ENCODE measurements at places on chromosomes 3 and 15.
A peak's percentile ranks its signal among the peaks of the same experiment; 100 is the strongest.

DNA sequence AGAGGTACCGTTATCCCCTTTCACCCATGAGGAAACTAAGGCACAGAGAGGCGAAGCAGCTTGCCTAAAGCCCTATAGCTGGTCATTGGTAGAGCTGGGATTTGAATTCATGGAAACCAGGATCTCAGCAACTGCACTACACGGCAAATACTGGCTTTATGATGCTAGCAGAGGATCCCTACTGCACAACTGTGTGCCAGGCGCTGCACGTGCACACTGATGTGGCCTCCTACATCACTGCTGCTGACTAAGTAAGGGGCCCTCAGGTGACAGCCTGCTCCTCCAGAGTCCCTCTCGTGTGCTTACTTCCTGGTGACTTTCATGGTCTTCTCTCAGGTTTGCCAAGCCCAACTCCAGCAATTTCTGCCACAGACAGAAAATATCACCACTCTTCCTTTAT, 3.4 kb upstream of the POLG start:
- DNase-seq, result no peak

DNA sequence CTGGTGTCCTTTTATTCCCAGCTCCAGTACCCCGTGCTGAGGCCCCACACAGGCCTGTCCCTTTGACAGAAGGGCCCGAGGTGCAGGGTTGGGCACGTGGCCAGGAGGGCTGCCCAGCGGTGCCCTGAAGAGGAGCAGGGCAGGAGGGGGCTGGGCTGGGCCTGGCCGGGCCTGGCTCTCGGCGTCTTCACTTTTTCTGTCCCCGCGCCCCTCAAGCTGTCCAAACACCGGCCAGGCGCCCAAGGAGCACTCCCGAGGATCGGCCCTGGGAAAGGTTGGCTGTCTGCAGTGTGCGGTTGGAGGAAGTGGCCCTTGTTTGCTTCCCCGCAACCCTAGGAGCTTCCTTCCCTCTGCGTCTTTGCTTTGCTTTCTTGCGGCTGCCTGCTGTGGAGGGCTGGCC, 84.1 kb downstream of the WNT7A start:
- no peak for DNase-seq

GRCh38 chr3:184176377-184177330, 2.0 kb downstream of the AP2M1 start:
- peak; percentile 69 for DNase-seq

GRCh38 chr3:87771337-87772192, 287.2 kb downstream of the CGGBP1 start:
- no peak for DNase-seq

DNA sequence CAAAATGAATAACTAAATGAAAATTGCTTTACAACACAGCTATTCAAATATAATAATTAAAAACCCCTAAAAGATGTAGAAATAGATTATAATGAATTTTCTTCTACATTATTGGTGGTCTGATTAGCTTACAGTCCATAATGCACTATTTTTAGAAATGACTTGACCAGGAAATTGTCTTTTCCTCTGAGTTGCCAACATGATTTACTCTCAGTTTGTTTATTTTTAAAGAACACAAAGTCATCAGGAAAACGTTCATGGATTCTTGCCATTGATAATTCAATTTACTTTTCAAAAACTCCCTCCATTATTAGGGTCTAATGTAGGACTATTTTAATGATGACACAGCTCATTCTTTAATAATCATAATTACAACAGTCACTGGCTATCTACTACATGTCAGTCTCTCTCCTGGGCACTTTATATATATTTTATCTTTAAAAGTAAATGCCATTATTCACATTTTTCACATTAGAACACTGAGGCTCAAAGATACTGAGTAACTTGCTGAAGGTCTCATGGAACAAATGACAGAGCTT, 1.1 kb downstream of the TM4SF18 start:
- no peak for DNase-seq

GRCh38 chr15:99322643-99323405, 71.5 kb downstream of the LRRC28 start:
- DNase-seq, result no peak

GRCh38 chr3:98823791-98824190, 60.7 kb downstream of the ST3GAL6 start:
- no peak for DNase-seq

GRCh38 chr3:140717921-140718320, 40.1 kb downstream of the TRIM42 start:
- DNase-seq, result no peak

DNA sequence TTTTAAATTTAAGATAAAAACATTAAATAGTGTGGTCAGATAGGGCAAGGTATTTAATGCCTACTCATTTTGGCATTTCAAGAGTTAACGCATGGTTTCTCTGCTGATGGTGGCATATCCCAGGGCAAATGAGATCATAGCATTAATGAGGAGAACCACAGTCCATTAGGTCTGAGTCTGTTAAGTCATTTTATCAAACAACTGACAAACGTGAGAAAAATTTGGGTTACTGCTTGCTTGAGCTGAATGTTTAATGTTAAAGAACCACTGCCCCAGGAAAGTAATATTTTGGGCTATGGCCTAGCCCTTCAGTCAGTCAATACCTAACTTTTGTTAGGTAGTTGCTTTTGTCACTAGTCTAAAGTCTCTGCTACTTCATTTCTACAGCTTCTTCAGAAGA, 37.9 kb upstream of the SLC2A2 start:
- no peak for DNase-seq

DNA sequence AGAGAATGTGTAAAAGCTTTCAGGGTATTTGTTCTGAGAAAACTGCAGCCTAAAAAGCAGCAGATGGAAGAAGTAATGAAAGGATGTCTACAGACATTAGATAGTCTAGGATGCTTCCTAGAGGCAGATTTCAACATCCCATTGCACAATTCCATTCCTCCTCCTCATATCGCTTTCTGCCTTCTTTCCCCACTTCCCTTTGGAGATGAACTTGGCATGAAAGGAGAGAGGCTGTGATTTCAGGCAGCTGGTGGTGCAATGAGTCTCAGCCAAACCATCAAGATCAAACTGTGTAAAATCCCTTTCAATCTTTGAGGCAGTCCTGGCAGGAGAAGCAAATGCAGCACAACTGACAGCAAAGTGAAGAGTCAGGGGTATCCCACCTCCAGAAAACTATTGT, 438.7 kb upstream of the KCNMB2 start:
- DNase-seq, result peak; percentile 51

DNA sequence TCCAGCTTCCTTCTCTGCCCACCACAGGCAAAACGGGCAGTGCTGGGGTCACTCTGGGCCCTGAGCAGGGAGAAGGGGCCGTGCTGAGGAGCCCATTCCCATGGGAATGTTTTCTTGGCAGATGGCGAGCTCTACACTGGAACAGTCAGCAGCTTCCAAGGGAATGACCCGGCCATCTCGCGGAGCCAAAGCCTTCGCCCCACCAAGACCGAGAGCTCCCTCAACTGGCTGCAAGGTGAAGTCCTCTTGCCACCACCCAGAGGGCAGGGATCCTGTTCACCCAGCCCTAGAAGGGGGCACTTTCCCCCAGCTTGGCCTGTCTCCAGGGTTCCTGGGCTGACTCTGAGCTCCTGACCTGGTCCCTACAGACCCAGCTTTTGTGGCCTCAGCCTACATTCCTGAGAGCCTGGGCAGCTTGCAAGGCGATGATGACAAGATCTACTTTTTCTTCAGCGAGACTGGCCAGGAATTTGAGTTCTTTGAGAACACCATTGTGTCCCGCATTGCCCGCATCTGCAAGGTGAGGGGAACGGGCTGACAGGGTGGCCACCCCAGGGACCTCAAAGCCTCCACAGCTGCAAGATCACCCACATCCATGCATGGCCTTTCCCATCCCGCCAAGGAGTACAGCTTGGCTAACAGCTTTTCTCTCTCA, 12.4 kb downstream of the CIB1 start:
- DNase-seq, result peak; percentile 74

GRCh38 chr15:99564221-99565048, 1.3 kb upstream of the MEF2A start:
- DNase-seq, result peak; percentile 32

GRCh38 chr3:189554868-189555557, 76.2 kb upstream of the TP63 start:
- DNase-seq, result no peak

DNA sequence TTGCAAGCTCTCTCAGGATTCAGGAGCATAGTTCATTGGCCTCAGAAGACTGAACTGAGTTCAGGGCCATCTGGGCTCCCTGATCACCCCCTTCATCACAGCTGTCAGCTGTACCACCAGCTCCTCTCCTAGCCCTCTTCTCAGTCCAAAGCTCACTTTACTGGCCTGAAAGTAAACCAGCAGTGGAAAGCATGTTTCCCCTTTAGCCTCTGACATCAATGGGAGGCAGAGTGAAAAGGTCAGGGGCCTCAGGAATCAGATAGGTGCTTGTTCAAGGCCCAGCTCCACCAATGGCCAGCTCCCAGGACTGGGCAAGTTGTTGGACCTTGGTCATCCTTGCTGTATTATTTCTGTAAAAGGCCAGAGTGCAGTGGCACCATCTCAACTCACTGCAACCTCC, 223.4 kb downstream of the TLE3 start:
- DNase-seq, result no peak

- peak; percentile 71 for DNase-seq
These were observed 30.2 kb upstream of the ZNF609 start for GRCh38 chr15:64430000-64430735.

DNA sequence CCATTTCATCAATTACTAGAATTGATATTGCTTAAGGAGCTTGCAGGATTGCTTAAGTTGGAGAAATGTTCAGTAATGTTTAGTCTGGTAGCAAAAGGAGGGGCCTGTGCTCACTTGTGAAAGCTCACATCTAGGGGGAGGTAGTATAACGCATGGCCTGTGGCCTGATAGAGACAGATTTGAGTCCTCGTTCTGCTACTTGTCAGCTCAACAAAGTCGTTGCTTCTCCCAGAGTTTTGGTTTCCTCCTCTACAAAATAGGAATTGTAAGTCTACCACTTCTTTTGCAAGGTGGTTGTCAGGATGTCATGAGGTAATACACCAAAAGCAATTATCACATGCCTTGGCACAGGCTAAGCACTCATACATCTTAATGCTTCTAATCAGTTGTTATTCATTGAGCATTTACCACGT, 1.3 kb downstream of the ST3GAL6 start:
- DNase-seq, result no peak

- no peak for DNase-seq
These were observed 62.2 kb upstream of the ACAN start for GRCh38 chr15:88741046-88741445.

DNA sequence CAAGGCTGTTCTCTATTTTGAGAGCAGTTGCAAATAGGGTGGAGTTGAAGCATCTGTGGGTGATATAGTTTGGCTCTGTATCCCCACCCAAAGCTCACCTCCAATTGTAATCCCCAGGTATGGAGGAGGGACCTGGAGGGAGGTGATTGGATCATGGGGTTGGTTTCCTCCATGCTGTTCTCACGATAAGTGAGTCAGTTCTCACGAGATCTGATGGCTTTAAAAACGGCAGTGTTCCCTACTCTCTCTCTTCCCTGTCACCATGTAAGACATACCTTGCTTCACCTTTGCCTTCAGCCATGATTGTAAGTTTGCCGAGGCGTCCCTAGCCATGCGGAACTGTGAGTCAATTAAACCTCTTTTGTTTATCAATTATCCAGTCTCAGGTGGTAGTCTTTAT, 21.0 kb downstream of the CHST2 start:
- no peak for DNase-seq

DNA sequence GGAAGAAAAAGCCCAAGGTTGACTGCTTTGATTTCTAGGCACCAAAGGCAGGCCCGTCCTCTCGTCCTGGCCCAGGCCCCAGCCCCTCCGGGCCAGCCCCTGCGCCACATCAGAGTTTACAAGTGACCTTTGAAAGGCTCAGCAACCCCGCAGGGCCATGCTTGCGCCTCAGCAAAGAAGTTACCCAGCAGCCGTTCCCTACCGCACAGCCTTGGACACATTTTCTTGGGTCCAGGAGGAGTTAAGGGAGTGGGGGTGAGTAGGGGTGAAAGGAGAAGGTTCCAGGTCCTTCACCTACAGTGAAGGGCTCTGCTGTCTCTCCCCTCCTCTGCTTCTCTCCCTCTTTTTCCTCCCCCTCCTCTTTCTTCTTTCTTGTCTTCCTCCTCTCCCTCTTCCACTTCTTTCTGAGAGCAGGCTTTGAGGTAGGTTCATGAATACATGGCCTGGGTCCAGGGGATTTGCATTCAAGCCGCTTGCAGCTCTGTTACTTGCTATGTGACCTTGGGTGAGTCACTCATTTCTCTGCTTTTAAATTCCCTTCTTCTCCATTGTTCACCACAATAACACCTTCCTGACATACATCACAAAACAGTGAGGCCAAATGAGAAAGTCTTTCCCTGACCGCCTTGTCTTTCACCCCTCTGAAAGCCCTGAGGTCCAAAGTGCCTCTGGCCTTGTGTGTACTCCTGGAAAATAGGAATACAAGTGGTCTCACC, 223.3 kb upstream of the TPRG1 start:
- DNase-seq, result peak; percentile 46

- no peak for DNase-seq
These were observed 3.7 kb downstream of the CHRNA3 start for GRCh38 chr15:78617076-78617475.

- no peak for DNase-seq
These were observed 78.9 kb downstream of the CDIN1 start for GRCh38 chr15:36658312-36658711.

- DNase-seq, result no peak
These were observed 36.5 kb downstream of the ATP13A3 start for GRCh38 chr3:194450341-194450740.

DNA sequence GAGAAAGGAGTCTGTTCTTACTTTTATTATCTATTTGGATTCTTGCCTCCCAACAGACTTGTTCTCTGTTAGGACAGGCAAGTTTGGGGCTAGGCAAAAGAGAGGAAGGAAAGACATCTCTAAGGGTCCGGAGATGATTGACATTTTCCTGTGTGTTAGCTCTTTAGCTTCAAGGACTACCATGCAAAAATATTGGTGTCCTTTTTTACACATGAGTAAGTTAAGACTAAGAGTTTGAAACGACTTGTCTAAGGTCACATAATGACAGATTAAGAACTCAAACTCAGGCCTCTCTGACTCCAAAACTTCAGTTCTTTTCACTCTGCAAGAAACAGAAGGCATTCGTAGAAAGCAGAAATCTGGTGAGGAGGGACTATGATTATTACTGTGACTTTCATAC, 5.9 kb downstream of the LMCD1 start:
- no peak for DNase-seq
